ENCODE measurements at places on chromosomes 5 and 9.
A peak's percentile ranks its signal among the peaks of the same experiment; 100 is the strongest.

DNA sequence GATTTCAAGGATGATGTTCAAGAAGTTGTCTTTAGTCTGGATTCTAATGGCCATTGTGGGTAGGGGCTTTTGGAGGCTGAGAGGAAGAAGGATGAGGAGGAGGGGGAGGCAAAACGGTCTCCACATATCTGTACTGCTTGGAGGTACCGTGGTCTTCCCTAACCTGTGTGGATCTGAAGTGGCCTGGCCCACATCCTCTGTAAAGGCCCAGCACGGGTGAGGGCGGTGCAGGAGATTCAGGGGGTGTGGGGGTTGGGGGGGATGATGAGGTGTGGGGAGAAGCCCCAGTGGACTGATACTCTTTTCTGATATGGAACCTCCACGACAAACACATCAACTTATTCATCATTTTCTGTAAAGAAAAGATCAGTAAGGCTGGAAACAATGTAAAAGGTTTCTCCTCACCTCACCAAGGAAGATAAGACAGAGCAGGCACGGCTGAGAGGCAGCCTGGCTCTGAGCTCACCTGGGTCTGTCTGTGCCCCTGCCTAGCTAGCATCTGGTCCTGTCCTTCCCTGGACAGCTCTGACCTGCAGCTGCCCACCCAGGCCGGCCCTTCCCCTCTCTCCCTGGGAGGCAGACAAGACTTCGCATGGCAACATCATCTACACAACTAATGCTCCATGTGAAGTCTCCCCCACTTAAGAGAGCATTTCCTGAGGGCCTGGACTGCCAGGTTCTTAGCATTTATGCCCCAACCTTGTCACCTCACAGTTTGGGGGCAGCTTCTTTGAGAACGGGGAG, 5.6 kb upstream of the IL3 start:
- DNase-seq = no peak

DNA sequence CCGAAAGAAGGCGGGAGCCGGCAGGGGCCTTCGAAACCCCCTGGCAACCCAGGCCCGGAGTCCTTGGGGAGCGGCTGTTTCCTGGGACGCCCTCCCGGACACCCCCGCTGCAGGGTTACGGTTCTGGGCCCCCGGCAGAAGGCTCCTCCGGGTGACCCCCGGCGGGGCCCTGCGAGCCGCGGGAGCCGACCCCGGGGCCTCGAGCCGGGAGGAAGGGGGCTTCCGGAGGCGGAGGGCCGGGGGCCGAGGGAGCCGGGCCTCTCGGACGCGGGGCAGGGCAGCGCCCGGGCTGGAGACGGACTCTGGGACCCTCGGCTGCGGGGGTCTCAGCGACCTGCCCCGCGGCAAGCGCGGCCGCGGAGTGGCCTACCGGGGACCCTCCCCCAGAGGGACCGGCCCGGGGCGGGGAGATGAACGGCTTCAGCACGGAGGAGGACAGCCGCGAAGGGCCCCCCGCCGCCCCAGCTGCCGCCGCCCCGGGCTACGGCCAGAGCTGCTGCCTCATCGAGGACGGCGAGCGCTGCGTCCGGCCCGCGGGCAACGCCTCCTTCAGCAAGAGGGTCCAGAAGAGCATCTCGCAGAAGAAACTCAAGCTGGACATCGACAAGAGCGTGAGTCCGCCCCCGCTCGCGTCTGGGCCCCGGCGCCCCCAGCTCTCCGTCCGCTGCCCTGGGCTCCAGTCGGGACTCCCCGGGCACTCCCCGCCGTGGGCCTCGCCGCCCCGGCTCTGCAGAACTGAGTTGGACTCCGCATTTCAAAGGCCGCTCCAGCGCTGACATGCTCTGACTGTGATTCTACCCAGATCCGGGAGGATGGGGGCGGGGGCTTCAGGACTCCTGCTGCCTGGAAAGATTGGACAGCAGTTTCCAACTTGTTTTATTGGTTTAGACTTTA, 645 bp downstream of the SAP30L start:
- peak; percentile 36 for DNase-seq

- no peak for DNase-seq
Measured at GRCh38 chr5:179906795-179907555, 722 bp downstream of the TBC1D9B start.

- no peak for DNase-seq
Measured at GRCh38 chr5:94893412-94894135, 275.1 kb downstream of the SLF1 start.

- no peak for DNase-seq
Measured at GRCh38 chr5:27191786-27192510, 153.6 kb upstream of the CDH9 start.

DNA sequence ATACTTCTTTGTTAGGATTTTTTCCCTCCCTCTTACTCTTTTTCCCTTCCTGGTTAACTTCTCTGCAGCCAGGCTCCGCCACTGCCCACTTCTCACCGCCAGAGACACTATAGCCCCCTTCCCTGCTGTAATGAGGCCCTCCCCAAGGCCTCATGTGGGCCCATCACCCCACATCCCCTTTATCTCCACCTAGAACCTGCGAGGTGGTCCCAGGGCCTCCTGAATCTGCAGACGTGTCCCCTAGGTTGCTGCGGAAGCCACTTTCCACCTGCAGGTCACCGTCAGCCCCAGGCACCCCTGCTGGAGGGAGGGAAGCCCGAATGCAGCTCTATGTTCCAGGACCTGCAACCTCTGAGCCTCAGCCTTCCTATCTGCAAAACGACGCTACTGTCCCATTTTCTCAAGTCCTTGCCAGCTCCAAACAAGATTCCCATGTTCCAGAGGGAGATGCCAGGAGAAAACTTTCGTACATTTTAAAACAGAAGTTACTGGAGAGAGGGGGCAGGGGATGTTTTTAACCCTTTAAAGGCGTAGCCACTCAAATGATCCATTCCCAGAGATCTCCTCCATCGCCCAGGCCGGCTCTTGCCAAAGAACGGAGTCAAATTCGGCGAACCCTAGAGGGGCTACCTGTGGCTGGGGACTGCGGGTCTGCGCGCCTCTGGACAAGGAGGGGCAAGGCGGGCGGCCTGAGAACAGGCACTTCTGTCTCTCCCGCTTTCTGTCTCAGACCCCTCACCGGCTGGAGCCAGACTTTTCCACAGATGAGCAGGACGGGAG, 929 bp downstream of the SH3PXD2B start:
- peak; percentile 46 for DNase-seq

DNA sequence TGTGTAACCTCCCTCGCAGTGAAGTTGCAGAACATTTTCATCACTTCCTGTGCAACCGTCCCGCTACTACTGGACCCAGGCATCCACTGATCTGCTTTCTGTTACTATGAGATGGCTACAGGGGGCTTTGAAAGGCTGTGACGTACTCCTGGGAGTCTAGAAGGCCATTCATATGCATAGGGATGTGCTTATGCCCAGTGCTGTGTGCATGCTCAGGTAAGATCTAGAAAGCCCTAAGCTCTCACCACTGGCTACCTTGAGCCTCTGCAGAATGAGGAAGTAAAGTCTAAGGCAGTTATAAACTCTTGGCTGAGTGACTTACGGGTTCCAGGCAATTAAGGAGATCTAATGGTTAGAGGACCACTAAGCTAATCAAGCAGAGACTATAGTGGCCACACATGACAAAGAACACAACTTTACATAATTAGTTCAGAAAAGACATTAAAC, 11.8 kb downstream of the HNRNPAB start:
- DNase-seq = no peak

DNA sequence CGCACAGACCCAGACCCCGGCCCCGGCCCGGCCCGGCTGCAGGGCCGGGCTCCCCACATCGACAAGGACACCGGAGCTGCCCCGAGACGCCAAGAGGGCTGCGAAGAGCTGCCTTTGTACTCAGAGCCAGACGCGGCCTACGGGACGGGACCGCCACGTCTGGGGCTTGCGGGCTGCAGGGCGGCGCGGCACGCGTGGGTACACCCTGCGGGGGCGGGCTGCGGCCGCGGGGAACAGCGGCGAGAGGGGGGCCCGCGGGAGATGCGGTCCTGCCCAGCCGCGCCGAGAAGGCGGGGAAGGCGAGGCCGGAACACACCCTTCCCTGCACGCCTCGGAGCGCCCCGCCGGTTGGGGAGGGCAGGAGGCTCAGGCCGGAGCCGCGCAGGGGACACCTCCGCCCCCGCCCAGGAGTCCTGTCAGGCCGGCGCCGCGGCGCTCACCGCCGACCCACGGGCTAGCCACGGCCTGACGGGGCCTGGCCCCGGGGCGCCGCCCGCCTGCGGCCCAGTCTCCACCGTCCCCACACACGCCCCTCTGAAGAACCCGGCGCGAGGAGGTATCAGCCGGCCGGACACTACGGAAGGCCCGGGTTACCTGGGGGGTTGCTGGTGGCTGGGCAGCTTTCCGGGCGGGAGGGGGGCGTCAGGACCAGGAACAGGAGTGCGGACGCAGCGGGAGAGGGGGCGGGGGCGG, 478 bp downstream of the RAB14 start:
- no peak for DNase-seq

DNA sequence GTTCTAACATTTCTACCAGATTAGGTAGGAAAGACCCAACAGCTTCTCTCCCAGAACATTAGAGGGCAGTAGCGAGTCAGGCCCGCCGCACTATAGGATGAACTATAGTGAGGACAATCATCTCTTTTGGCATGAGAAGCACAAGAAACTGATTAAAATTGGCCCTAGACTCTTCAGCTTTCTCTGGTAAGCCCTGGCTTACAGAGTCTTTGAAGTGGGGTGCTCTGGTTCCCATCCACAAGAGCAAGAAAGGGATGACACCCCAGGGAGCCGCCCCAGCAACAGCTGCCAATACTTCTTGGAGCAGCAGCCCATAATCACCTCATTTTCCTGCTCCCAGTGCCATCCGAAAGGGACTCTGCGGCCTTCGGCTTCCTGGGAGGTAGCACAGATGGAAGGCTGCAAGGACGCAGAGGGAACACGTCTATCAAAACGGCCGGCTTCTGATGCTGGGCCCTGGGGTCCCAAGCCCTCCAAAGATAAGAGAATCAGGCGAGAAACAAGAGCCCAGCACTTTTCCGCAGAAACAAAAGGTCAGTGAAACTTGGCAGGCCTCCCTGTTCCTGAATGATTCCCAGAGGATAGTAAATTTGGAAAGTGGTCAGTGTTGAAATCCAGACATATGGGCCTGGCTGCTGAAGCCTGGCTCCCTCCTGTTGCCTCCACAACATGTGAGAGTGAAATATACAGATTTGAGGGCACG, 69.3 kb downstream of the HSD17B3 start:
- DNase-seq = peak; percentile 75

DNA sequence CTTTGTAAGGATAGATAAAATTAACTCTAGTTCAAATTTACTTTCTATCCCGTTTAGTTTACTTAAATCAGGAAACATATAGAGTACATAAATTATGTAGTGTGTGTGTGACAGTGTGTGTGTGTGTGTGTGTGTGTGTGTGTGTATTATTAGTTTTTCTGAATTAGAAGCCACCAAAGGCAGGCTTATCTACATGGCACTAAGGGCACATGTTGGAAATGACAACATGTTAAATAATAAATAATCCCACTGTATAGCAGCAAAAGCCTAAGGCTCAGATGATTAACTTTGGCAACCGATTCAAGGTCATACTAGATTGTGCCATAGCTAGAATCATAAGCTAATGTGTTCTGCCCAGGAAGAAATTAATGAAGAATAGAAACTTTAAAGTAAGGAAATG, 54.6 kb downstream of the MEGF9 start:
- no peak for DNase-seq

DNA sequence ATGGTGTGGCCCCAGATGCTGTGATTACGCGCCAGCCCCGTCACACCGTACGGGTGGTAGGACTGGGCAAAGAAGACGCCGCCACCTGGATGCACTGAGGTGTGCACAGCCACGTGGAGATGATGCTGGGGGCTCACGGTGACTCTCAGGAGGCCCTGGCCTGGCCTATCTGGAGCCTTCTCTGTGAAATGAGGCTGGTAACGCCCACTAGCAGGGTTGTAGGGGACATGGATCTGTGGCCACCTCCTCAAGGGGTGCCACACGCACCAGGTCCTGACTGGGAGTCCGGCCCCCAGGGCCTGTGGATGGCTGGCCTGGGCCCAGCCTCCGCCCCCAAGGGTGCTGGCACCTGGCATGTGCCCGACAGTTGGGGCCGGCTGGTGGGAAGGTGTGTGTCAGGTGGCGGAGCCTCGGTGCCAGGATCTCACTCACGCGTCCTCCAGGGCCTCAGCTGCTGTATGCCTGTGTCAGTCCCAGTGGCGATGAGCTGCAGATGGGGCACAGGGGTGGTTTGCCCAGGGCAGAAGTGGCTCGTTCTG, 32.4 kb downstream of the NEK6 start:
- DNase-seq = no peak

- peak; percentile 46 for DNase-seq
Measured at GRCh38 chr9:99361817-99362216, 139.7 kb downstream of the SEC61B start.

- DNase-seq = no peak
Measured at GRCh38 chr5:34015120-34015822, 7.4 kb upstream of the AMACR start.

DNA sequence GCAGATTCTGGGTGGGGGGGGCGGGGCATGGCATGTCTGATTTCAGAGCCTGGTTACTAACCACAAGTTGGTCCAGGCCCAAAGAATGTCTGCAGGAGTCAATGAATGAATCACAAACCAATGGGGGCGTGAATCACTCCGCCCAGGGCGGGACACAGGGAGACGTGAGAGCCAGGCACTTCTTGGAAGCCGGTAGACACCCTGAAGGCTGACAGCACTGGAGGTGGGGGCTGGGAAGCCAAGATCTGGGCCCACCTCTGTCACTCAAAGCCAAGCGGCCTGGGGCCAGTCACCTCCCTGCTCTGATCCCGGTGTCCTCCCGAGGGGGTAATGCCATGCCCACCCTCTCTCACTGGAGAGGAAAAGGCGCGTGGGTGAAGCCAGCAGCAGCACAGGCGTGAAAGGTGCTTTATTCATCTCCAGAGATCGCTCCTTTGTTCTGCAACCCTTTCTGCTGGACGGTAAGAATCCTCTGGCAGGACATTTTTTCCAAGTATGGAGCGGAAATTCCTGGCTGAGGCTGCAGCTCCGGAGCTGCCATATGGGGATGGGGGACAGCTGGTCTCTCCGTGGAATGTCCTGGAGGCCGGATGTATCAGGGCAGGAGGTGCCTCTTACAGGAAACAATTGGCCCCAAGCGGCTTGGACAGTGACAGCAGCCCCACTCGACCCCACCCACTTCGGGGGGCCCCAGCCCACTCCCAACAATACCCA, 85.0 kb downstream of the STK10 start:
- peak; percentile 83 for DNase-seq

GRCh38 chr9:36781533-36781932, 208.8 kb downstream of the MELK start:
- DNase-seq = no peak

DNA sequence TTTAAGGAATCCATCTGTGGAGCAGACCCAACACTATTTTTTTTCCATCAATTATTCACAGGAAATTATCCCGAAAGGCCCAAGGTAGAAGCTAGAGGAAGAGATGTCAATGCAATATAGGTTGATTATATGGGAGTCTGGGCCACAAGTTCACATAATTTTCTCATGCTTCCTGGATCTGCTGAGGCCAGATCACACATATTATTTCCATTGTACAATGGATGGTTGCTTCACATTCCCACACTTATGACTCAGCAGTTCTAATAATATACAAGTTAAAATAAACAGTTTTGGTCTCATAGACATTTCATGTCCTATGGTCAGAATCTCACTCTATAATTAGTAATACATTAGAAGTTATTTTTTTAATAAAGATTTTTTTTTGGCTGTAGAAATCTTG, 66.0 kb upstream of the PTPRD start:
- DNase-seq = no peak

Data from fibroblast of gingiva (primary cell).